ENCODE measurements at places on chromosomes 1 and 21.

- no peak for DNase-seq
These were observed 87.3 kb upstream of the IFFO2 start for GRCh38 chr1:19043579-19044443.

GRCh38 chr1:164733070-164733469 is 174.1 kb downstream of the PBX1 start:
- DNase-seq = no peak

- DNase-seq = no peak
These were observed 6.3 kb downstream of the INTS11 start for GRCh38 chr1:1318131-1318652.

- DNase-seq = no peak
These were observed 8.7 kb downstream of the KIRREL1 start for GRCh38 chr1:158002022-158002630.

- DNase-seq = no peak
These were observed 16.1 kb downstream of the DHCR24 start for GRCh38 chr1:54870869-54871268.

DNA sequence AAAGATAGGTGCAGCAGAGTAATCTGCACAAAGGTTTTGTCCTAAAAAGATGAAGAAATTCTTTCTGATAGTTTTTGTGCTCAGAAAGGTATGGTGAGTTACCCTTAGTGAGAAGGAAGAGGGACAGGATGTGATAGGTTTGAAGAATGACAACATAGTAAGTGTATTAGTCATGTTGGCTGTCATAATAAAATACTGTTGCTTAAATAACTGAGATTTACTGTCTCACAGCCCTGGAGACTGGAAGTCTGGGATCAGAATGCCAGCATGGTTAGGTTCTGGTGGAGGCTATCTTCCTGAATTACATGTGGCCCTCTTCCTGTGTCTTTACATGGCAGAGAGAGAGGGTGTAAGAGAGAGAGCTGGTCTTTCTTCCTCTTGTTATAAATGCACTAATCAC is 965.2 kb downstream of the TTLL7 start:
- no peak for DNase-seq

- no peak for DNase-seq
These were observed 45.7 kb downstream of the ALG14 start for GRCh38 chr1:95027046-95027445.

DNA sequence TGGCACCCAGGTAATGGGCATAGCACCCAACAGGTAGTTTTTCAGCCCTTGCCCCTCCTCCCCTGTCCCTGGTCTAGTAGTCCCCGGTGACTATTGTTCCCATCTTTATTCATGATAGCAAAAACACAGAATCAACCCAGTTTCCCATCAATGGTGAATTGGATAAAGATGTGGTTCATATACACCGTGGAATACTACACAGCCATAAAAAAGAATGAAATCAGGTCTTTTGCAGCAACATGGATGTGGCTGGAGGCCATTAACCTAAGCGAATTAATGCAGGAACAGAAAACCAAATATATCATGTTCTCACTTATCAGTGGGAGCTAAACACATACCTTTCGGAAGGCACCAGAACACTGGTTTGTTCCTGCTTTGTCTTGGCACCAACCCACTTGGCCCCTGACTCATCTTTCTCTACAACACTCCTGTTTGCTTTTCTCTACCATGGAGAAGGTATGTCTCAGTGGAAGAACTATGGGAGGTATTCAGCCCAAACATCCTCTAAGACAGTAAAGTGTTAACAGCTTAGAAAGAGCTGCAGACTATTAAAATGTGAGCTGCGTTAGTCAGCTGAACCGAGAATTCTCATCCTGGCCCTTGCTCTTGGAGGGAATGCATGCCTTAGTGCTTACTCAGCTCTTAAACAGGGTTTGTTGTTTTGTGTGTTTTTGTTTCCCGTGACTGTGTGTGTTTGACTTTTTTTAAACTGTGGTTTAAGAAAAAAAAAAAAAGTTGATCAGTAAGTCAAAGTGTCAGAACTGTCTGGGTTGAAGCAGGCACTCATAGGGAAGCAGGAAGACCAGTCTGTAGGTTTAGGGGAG is 203.0 kb downstream of the TOMM20 start:
- no peak for DNase-seq

DNA sequence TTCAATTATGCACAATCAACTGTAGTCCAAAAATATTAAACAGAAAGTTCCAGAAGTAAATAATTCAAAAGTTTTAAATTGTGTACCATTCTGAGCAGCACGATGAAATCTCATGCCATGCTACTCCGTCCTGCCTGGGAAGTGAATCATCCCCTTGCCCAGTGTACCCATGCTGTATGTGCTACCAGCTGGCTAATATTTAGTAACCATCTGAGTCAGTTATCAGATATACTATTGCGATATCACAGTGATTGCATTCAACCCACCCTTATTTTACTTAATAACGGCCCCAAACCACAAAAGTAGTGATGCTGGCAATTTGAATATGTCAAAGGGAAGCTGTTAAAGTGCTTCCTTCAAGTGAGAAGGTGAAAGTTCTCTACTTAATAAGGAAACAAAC is 56.2 kb downstream of the EVI5 start:
- DNase-seq = no peak

- no peak for DNase-seq
These were observed 53.9 kb upstream of the KRTAP11-1 start for GRCh38 chr21:30935121-30935888.

- DNase-seq = no peak
These were observed 42.7 kb downstream of the SPATA46 start for GRCh38 chr1:162333991-162334390.

DNA sequence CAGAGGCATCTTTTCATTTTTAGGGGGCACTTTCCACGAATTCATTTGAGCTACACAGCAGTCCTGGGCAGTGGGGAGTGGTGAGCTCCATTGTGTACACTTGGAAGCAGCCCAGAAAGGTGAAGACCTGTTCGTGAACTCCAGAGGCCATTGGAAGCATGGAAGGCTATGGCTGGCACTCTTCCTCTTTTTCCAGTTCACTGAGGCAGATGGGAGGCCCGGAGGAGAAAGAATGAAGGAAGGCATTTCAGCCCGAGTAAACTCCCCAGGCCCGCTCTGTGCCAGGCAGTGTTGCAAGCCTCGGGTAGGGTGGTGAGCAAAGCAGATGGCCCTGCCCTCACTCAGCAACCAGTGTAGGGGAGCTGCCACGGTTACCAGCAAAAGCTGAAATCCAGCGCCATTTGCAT is 673 bp upstream of the DHCR24 start:
- peak; percentile 2 for DNase-seq

GRCh38 chr1:201309416-201309815 is 26.1 kb downstream of the PKP1 start:
- DNase-seq = no peak

DNA sequence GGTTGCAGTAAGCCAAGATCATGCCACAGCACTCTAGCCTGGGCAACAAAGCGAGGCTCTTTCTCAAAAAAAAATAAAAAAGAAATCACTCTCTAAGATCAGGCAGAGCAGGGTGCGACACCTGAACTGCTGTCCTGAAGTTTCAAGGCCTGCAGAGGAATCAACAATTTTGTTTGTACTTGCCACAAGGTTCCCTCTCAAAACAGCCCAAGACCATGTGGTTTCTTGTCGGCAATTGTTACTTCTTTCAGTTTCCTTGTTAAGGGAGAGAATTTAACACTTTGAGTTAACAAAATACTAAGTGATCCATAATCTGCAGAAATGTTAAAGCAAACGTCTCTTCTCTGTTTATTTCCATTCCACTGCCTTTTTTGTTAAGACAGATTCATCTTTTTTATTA is 36.5 kb downstream of the MACO1 start:
- DNase-seq = no peak

DNA sequence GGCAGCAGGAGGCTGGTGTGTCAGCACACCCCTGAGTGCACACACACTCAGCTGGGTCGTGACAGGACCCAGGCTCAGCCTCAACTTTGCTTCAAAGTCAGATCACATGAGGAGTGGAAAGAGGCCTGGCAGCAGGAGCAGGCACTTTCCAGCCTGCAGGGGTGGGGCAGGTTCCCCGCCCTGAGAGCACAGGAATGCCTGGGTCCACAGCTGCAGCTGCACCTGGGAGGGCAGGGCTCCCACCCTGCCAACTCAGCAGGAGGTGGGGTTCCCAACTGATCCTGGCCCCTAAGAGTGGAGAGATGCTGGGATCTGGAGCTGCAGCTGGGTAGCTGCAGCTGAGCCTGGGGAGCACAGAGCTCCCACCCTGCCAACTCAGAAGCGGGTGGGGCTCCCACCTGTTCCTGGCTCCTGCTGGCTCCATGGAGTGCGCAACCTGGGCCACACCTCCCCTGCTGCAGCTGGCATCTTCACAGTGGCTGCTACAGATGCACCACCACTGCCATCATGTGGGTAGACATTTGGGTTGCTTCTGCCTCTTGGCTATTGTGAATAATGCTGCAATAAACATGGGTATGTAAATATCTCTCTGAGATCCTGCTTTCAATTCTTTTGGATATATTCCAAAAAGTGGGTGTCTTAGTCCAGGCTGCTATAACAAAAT is 415.4 kb downstream of the TTLL7 start:
- peak; percentile 5 for DNase-seq

GRCh38 chr1:68047659-68048026 is 2.8 kb downstream of the DIRAS3 start:
- DNase-seq = no peak

GRCh38 chr1:210773450-210773849 is 360.5 kb downstream of the KCNH1 start:
- no peak for DNase-seq

GRCh38 chr1:244413736-244414135 is 38.0 kb downstream of the ADSS2 start:
- no peak for DNase-seq

DNA sequence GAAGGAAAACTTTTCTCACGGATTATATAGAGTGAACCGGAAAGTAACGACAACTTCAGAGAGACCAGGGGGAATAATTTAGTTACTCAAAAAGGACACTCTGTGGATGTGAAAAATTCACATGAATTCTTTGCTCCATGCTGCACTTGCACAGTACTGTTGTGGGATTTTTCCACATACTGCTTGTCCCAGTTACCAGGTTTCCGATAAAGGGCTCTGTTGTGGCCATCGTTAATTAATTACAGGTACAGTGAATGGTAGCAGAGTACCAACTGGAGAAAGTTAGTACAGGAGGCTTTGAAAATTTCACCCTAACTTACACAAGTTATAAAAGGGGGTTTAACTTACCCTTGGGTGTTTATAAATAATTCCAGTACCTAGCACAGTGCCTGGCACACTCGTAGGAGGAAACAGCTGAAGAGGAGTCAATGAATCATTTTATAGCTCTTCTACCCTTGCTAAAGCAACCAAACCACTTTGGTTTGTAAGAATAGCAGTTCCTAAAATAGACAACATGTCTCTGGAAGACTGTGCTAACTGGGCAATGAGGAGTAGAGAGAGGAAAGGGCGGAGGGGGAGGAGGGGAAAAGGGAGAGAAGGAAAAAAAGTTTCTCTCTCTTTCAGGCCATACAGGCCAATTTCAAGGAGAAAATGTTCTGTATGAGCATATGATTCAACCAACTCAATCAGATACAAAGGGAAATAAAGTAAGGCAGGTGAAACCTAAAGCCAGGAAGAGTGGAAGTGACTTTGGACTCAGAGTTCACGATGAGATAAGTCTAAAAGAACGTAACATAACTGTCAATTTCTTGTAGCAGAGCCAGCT is 98.3 kb upstream of the MAGI3 start:
- DNase-seq = no peak

DNA sequence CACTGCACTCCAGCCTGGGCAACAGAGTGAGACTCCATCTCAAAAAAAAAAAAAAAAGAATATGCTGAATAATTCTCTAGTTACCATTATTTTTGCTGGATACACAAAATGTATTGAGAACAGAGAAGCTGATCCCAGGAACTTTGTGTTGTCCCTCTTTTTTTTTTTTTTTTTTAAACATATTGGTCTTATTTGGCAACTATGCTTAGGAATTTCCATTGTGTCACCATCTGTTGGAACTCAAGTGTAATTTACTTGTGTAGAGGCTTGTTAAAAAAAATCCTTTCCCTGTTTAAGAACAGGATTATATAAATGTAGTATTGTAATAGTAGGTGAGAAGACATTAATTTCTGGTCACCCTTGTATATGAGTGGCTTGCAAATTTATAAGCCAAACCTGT is 28.6 kb downstream of the CAMSAP2 start:
- no peak for DNase-seq

GRCh38 chr1:59029411-59030167 is 245.7 kb upstream of the JUN start:
- no peak for DNase-seq

GRCh38 chr21:45018131-45019075 is 56.0 kb upstream of the ADARB1 start:
- DNase-seq = no peak

- no peak for DNase-seq
These were observed 808.6 kb downstream of the USP25 start for GRCh38 chr21:16538405-16538804.

DNA sequence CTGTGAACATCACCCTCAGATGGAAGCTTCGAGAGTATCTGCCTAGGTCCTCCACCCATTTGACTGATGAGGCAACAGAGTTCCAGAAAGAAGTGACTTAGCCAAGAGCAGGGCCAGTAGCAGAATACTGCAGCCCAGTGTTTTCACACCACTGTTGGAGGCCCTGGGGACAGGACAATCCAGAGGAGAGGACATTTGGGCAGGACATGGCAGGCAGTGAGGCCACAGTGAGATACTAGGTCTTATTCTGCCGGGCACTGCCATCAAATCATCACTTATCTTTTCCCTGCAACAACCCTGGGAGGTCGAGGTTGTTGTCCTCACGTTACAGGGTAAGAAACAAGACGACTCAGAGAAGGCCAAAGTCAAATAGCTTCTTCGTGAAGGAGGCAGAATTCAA is 5.5 kb upstream of the FOXO6 start:
- DNase-seq = no peak

- peak; percentile 67 for DNase-seq
These were observed at the start of gene CAMSAP2 for GRCh38 chr1:200738327-200738948. CAMSAP2 (plus strand) TSS chr1:200738893; CDS start chr1:200739828, 935 bp downstream.

GRCh38 chr1:91619881-91620280 is 119.2 kb downstream of the CDC7 start:
- DNase-seq = no peak

DNA sequence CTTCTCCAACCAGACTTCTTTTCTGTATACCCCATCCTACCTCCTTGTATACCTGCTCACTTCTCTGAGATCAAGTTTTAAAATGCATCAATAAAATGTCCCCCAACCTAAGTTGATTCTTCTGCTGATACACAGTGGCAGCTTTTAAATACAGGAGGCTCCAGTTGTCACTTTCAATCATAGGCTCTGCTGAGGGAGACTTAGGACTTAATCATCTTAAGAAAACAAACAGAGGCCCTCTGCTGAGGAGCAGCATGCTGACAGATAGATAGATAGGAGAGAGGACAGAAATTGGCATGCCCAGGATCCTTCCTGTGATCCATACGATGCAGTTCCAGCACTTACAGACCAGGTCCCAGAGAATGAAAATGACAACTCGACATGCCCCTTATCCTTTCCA is 311.0 kb upstream of the PROX1 start:
- DNase-seq = no peak
